ENCODE measurements at places on chromosomes 4 and X. TPM values are rescaled to one million over a fixed set of nuclear protein-coding genes. Genes with fewer than 3 reads are reported as not detected.

GRCh38 chrX:35382966-35383365 lies 415.2 kb upstream of the MAGEB16 start:
- no peak for DNase-seq

DNA sequence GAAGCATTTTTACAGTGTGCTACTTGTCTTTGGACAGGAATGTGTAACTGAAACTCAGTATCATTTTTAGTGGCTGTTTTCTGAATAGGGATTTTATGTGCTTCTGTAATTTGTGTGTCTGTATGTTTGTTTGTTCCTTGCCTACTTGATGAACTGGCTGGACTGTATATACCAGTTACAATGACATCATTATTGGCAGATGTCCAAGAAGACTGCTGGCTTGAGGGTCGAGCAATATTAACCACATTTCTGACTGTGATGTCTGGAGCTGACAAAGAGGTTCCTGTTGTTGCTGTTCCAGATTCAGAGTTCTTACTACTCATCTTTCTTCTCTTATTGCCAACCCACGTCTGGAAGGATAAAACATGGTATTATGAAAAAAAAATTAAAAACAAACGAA lies 33.0 kb downstream of the HDX start:
- no peak for DNase-seq

DNA sequence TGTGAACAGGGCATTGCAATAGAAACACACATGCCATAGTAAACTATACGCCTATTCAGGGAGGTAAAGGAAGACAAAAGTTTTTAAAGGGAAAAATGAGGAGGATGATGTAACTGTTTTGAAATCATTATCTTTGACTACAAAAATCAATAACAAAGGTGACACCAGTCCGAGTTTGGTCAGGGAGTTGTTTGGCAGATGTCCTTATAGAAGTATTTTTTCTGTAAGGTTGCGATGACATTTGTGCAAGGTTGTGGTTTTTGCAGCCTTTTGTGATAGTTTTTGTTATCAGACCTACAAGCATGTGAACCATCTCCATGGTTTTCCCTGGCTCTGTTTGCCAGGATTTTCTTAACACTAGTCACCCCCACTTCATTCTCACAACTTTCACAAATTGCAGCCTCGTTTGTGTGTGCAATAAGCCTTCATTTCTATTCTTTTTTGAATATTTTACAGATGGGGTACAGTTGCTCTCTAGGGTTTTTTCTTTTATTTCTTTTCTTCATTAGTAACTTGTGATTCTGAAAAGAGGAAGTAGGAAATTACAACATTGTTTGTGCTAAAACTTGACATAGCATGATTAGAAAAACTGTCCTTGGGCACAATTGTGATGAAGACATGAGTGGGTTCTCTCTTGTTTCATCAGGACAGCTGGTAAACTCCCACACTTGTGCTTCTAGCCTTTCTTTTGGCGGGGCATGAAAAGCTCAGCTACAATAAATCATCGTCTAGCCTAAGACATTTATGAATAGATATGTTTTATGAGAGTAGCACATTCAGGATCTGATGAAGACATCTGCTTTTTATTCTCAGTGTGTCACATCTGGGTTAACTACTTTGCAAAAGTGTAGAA lies 60.2 kb upstream of the PNPLA4 start:
- DNase-seq = no peak

- DNase-seq = no peak
These were observed 50.0 kb downstream of the NOP14 start for GRCh38 chr4:2913168-2913567.

- no peak for DNase-seq
These were observed 156.9 kb upstream of the SLC7A11 start for GRCh38 chr4:138399081-138399480.

GRCh38 chr4:133869486-133869885 lies 332.1 kb downstream of the PABPC4L start:
- no peak for DNase-seq

DNA sequence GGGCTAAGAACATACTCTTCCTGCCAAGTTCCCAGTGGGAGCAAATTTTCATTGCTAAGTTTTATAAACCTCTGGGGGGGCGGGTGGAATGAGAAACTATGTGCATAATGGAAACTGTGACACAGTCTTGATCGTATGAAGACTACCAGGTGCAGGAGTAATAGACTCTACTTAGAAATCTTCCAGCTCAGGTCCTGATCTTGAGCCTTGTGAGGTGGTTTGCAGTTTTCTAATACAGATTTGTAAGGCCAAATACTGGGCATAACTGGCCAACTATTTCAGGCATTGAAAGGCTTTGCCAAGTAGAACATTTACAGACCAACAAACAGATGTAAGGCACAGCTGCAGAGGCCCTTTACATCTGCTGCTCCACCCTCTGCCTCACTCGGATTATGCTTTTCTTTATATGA lies 89.7 kb upstream of the CBR4 start:
- no peak for DNase-seq

GRCh38 chrX:137573324-137574101 lies 7.6 kb downstream of the ZIC3 start:
- DNase-seq = no peak

DNA sequence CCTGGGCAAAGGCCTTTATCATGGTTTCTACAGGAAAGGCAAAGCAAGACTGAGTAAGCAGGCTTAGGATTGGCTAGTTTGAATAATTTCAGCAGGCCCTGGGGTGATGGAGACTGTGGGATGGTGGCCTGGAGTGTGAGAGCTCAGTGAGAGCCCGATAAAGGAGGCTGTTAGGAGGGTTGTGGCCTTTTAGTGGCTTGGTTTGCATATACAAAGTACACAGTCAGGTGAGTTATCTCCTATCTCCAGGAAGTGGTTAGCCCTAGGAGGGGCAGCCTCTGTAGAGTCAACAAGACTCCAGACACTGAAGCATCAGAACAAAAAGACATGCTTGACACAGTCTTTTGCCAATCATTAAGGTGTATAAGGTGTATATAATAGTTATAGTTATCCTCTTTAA lies 157.2 kb downstream of the CFAP299 start:
- no peak for DNase-seq

GRCh38 chr4:6076391-6076790 lies 58.2 kb upstream of the C4orf50 start:
- no peak for DNase-seq

DNA sequence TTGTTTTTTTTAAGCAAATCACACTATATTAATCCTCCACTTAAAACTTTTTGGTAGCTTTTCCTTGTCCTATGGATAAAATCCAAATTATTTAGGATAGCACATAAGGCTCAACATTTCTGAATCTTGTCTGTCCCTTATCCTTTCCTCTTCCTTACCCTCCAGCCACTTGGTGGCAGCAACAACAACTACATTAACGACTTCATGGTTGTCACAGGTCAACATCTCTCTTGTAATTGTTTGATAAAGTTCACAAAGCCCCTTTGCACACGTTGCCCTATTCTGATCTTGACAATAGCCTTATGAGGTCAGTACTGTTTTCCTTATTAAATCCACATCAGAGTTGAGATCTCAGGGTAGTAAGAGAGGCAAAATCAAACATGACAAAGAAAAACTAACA lies 269.0 kb upstream of the PABPC4L start:
- DNase-seq = no peak

DNA sequence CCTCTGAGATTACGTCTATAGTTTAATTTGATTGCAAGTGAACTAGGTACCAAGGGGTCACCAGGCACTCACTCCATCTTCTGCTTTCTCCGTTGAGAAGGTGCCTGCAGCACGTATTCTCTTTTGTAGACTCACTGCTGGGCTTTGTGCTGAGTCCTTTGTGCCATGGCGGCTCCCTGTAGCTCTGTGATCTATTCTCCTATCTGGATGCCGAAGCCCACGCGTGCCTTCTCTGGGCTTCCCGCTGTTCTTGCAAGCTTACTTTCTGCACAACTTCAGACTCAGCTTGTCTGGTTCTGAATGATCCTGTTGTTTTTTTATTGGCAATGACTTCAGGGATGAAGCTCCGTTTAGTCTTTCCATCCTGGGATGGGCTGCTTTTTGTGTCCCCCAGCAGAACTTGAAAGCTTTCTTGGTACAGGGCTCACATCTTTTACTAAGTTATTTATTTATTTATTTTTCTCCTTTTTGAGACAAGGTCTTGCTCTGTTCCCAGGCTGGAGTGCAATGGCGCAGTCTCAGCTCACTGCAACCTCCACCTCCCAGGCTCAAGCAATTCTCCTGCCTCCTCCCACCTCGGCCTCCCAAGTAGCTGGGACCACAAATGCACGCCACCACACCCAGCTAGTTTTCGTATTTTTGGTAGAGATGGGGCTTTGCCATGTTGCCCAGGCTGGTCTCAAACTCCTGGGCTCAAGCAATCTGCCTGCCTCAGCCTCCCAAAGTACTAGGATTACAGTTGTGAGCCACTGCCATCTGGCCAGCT lies 100.9 kb upstream of the NKX1-1 start:
- DNase-seq = peak; percentile 18

DNA sequence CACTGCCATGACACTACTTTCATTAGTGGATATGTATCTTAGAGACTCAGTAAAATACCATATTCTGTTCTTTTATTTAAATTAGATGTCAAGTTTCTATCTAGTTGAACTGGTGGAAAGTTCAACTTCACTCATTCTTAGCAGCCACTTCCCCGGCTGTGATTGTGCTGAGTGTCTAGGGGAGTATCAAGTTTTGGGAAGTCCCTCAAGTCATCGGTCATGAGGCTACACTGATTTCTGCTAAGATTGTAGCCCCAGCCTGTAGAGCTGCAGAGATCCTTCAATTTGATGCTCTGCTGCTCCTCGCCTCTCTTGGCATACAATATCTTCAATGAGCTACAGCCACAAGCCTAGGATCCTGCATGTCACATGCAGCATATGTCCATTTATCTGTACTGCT lies 53.9 kb downstream of the DMP1 start:
- no peak for DNase-seq

DNA sequence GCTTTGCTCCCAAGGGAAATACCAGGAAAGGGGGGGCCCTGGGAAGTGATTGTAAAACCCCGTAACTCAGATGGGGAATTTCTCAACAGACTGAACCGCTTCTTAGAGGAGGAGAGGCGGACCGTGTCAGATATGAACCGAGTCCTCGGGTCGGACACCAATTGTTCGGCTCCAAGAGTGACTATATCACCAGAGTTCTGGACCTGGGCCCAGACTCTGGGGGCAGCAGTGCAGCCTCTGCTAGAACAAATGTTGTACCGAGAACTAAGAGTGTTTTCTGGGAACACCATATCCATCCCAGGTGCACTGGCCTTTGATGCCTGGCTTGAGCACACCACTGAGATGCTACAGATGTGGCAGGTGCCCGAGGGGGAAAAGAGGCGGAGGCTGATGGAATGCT lies 1.0 kb downstream of the PNMA3 start:
- no peak for DNase-seq

DNA sequence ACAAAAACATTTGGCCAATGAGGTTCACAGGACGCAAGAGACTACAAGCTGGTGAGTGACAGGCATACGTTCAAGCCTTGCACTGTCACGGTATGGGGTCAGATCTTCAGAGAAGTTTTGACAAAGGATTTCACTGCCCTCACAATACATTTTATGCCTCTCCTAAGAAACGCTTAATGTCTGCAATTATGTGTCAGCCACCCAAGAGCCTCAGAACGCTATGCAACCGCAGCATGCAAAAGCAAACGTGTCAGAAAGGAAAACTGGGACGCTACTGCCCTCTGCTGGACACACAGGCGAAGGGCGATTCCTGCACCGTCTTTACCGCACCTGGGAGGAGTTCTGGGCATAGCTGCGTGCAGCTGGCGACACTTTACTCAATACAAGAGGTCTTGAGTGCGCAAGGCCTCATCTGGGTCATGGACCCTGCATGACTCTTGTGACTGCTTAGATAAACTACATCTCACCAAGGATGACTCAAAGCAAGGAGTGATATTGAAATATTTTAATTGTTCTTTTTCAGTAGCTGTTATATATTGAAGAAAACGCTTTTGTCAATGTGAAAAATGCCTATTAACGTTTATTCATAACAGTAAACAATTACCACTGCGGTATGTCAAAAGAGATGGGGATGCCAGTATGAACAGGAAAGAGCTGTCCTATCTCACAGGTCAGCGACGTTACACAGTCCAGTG lies 147.6 kb upstream of the FRG1 start:
- peak; percentile 69 for DNase-seq

DNA sequence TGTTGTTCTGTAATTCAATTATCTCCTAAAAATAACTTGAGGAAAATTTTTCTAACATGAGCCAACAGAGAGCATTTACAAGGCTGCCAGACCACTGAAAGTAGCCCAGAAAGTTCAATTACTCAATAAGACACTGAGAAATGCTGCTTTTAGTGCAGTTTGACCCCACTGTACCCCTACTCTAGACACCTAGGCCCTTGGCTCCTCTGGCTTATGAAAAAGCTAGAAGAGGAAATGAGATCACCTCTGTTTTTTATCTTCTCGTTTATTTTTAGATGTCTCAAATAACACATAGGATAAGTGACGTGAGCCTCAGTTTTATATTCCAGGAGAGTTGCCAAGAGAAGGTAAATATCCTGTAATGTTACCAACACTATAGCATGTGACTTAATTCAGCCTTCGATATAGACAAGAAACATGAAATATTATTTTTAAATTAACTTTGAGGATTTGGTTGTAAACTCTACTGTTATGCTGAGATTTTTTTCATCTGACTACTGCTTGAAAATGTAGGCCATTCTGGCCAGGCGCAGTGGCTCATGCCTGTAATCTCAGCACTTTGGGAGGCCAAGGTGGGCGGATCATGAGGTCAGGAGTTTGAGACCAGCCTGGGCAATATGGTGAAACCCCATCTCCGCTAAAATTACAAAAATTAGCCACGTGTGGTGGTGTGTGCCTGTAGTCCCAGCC lies 24.4 kb downstream of the TNIP3 start:
- no peak for DNase-seq

DNA sequence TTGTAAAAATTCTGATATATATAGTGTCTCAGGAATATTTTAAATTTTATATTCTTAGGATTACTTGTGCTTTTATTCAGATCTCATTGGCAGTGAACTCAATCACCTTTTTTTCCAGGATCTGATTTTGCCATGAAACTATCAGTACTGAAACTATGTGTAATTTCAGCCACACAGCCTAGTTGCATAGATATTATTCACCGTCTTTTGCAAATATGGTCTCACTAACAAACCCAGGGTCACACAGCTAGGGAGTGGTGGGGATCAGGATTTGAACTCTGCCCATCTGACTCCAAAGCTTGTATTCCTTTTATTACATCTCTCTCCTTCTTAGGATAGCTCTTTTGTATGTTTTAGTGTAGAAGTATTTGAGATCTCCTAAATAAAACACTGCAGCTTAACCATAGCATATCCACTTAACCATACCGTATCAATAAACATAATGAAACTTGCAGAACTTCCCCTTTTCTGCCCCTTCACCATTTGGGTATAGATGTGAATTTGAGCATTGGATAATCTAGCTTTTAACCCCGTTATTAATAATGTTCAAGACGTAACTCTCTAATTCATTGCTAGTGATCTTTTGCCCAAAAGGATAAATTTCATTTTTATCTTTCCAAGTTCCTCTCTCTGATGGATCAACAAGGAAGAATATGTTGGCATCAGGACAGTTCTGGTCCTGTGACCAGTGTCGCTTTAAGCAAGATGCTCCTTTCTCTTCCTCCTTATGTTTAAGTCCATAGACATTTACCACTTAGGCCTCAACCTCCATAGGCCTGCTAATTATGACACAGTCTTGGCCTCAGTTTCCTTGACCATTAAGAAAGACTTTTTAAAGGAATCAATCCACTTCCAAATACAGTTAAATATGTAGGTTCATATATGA lies 74.6 kb downstream of the RAPGEF2 start:
- no peak for DNase-seq

Gene ADGRL3
- total RNA-seq = 0.33 TPM

Gene TSPAN5
- total RNA-seq = 0.43 TPM

Gene HSFX2
- total RNA-seq = not detected

Gene ZNF157
- total RNA-seq = not detected

Gene SLC2A9
- total RNA-seq = 21.7 TPM

Gene NUDT11
- 0.08 TPM for total RNA-seq

Gene ARHGEF38
- 0.23 TPM for total RNA-seq

Gene NUP62CL
- 0.53 TPM for total RNA-seq

Gene BOD1L1
- total RNA-seq = 8.0 TPM

Gene SHISA3
- 0.28 TPM for total RNA-seq

Gene CXCL10
- total RNA-seq = 0.15 TPM

All from left lobe of liver (tissue), 2 donors.